ENCODE measurements at places on chromosomes 4 and X.

DNA sequence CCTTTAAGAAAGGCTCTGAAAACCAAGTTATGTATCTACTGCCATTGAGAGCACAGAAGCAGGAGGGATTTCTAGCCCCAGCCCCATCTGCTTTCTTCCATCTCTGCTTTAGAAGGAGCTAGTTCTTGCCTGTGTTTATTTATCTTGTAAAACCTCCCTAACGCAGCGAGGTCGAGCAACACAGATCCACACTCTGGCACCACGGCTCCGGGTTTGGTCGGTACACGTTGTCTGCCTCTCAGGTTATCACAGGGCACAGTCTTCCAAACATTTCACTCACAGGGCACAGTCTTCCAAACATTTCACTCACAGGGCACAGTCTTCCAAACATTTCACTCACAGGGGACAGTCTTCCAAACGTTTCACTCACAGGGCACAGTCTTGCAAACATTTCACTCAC is 69.7 kb upstream of the TLR3 start:
- no peak for DNase-seq

DNA sequence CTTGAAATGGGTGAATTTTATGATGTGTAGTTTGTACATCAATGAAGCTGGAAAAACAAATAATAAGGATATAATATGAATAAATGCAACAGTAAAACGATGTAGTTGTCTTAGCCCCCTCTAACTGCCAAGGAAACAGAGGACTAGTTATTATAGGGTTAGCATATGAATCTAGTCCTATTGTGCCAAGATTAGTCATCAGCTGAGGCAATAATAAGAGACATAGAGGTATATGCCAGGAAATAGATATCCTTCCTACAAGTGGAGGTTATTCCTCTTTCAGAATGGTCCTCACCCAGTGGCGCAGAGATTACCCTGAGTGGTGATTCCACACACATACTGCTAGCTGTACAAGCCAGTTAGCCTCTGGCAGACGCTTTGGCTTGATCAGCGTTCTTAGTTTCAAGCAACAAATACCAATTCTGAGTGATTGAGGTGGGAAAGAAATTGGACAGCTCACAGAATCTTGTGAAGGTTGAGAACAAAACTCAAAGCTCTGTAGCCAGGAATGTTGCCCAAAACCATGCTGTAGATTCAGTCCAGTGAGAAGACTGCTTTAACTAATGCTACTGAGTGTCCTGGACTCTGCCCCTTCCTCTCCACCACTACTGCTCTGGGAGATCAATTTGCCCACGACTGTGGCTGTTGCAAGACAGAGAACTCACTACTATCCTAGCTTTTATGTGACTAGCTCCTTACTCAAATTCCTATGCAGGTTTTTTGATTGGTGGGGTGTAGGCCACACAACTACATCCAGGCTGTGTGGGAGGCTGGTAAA is 27.0 kb upstream of the ZNF280C start:
- DNase-seq, result no peak

DNA sequence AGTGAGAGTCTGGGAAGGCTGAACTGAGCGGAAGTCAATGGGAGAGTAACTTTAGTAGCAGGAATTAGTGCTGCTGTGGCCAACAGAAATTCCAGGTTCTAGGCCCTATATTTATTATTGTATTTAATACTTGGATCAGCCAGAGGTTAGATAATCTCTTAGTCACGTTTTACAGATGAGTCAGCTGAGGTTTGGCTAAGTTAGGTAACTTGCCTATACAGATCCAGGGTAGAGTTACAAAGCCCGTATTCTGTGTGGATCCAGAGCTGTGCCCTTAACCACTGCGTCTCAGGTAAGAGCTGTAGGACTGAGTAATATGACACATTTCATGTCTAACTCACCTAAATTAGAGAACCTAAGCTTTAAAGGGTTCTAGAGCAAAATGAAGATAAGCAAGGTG is 20.5 kb downstream of the PSMD10 start:
- DNase-seq, result no peak

GRCh38 chrX:74251006-74251930 is 52.7 kb upstream of the ZCCHC13 start:
- no peak for DNase-seq

DNA sequence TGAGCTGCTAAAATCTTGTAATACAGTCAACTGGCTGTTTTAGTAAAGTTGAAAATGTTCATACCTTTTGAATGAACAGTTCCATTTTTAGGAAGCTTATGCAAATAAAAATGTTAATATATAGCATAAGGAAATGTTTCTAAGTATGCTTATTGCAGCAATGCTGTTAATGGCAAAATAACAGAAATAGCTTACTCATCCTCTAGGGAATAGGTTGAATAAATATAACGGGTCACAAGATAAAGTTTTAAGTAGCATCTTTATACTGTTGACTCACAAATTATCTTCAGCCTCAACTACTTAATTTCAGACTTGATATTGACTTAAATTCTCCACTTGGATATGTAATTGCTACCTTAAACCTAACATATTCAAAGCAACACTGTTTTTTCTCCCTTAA is 27.7 kb downstream of the HERC3 start:
- DNase-seq, result no peak

GRCh38 chr4:81682492-81682891 is 210.8 kb upstream of the RASGEF1B start:
- no peak for DNase-seq

DNA sequence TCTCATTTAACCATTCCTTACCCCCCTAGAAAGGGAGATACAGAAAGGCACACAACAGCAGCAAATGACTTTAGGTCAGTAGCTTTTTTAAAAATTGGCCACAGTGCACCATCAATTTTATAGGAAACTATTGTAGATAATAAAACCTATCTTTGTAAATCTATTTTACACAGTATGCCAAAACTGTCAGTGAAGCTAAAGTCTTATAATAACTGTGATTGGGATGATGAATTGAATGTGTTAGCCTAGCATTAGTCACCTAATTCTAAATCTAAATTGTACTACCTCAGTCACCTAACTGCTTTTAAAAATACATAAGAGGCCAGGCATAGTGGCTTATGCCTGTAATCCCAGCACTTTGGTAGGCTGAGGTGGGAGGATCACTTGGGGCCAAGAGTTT is 44.2 kb downstream of the SH3RF1 start:
- DNase-seq, result no peak

DNA sequence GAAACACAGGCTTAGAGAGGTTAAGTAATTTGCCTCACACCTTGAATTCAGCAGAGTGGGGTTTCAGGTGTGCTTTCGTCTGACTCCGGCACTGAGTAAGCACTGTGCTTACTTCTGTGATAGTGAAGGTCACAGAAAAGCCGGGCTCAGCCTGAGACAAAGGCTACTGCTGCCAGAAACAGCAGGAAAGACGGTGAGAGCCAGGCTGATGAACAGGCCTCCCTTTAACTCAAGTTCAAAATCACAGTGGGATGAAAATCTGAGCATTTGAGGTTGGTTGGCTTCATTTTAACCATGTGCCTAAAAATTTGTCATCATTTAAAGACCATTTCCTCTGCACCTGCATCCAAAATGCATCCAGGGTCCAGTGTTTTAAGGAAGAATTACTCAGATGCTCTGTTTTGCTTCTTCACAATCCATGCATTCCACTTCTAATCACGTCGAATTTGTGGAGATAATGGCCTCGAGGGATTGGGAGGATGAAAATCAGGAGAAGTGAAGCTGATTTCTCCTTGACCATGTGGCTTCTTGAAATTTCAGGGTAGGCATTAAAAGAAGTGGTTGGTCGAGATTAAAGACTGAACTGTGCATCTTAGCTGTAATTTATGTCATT is 121.2 kb upstream of the LNX1 start:
- DNase-seq, result no peak

DNA sequence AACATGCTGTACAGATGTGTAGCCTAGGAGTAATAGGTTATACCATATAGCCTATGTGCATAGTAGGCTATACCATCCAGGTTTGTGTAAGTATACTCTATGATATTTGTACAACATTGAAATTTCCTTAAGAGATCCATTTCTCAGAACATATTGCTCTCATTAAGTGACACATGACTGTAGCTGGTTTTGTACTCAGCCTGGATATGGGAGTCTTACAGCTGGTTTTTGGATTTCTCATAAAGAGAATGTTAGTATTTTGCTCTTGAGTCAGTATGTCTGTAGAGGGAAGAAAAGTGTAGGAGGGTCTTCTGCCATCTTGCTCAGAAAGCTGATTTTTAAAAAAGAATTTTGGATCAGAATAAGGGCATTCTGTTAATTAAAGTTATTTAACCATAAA is 85.3 kb downstream of the SMARCA5 start:
- DNase-seq, result no peak

DNA sequence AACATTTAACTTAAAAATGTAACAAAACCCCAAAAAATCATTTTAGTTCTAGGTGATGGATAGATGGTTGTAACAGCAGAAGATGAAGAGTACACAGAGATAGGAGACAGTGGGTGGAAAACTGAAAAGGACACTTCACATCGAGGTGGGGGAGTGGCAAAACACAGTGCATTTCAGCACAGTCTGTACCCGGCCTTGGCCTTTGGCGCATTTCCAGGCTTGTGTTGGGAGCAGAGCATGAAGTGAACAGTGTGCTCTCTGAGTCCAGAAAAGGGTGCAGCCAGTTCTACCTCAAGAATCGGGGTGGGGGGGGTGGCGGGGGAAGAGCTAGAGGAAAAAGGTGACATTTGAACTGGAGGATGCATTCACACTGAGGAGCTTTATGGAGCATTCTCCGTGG is 4.3 kb downstream of the TSPYL2 start:
- no peak for DNase-seq

GRCh38 chr4:67483868-67484602 is 61.3 kb downstream of the CENPC start:
- DNase-seq, result no peak

- no peak for DNase-seq
Observed at GRCh38 chr4:54913751-54914526, 211.5 kb downstream of the KDR start.

DNA sequence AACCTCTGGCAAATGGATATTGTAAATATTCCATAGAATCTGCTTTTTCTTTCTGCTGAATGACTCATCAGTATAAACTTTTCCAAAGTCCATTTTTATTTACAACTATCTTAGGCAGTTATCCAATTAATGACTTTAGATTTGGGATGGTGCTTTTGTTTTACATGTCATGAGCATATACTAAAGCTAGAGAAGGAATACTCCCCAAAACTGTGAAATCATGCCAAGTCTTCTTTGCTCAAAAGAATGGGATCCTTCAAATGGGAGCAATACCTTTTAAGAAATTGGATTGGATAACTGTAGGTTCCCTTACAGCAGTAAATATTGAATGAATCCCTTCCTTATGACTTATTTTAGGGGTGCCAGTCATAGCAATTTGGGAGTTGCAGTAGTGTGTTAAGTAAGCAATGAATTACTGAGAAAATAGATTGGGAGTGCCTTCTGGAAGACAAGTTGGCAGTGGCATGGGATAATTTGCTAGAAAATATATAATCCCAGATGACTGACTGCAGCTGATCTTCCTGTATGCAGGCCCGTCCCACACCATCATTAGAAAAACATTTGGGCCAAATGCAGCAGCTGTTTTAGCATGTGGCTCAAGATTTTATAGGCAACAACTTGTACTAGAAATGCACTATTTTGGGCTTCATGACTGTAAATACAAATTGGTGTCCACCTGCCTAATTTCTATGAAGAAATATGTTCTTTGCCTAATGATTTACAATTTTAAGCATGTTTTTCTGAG is 2.8 kb downstream of the TMPRSS11D start:
- DNase-seq, result no peak

GRCh38 chr4:76704133-76704881 is 193.6 kb downstream of the SOWAHB start:
- no peak for DNase-seq

GRCh38 chr4:99645036-99645435 is 12.6 kb downstream of the C4orf54 start:
- DNase-seq, result no peak

- DNase-seq, result no peak
Observed at GRCh38 chr4:173490817-173491528, 39.1 kb downstream of the HAND2 start.

- DNase-seq, result no peak
Observed at GRCh38 chr4:28092610-28093009, 1232.0 kb downstream of the STIM2 start.

DNA sequence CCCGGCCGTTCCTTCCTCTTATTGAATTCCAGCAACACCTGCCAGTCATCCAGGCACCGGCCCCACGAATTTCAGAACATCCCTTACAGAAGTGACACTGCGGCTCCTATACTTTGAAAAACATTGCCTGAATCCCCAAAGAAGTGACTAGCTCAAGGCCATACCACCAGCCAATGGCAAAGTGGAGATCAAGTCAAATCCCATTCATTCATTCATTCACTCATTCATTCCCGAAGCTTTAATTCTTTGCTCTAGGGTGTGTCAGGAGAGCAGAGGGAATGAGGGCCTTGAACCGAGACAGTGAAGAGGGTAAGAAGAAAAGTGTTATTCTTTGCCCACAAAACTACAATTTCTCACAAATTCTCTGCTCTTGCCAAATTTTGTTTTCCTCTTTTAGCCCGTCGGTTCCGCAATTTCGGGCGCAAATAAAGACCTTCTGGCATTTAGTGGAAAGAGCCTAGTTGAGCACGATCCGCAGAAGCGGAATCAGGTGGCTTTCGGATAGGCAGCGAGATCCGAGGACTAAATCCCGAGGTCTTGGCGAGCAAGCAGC is 824 bp upstream of the HMGB3 start:
- no peak for DNase-seq

DNA sequence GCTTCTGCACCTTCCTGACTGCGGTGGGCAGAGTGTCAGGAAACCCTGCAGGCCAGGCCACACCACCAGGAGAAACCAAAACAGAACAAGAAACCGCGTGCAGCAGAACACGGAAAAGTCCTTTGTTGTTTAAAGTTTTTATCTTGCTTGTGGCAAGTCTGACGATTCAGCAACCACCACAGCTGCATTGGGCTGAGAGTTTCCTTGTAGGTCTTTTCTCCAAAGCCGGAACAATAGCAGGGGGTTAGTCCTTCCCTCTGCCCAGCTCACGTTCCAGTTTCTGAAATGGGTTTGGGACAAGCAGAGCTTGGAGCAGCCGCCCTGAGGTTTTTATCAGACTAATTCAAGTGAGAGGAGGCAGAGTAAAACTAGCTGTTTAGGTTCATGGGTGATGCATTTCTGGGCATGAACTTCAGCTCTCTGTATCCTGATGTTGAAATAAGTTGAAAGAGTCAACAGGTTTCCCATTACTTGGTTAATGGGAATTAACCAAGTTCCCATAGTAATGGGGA is 216.9 kb downstream of the PTTG2 start:
- no peak for DNase-seq

- no peak for DNase-seq
Observed at GRCh38 chr4:118417325-118417724, 64.5 kb upstream of the PRSS12 start.

- DNase-seq, result no peak
Observed at GRCh38 chr4:14087459-14087858, 459.9 kb upstream of the BOD1L1 start.

GRCh38 chr4:102350634-102351033 is 5.4 kb upstream of the SLC39A8 start:
- DNase-seq, result no peak

DNA sequence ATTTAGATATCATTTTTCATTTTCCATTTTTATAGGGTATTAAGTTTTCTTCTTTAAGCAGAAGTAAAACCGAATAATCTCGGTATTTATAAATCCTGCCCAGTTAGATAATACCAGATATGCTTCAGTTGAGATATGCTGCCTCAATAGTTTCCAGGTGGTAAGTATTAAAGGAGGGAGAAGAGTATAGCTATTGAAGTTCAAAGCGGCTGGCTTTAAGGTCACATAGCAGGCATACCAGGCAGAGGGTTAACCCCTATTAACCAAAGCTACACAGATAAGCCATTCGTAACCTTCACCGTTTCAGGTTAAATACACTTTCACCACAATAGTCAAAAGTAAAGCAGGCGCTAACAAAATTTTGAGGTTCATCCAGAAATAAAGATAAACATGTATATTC is 54.2 kb downstream of the EDNRA start:
- no peak for DNase-seq

GRCh38 chrX:40966213-40966820 is 118.9 kb upstream of the USP9X start:
- no peak for DNase-seq

All from activated B cell treated with CpG ODN at 0.5 μM for 24 hours (primary cell).